ENCODE measurements at places on chromosomes 12 and 14.

GRCh38 chr14:46250113-46250703 lies 401.4 kb downstream of the RPL10L start:
- DNase-seq, result no peak

- DNase-seq, result no peak
Observed at GRCh38 chr12:47769234-47770085, 3.6 kb upstream of the SLC48A1 start.

DNA sequence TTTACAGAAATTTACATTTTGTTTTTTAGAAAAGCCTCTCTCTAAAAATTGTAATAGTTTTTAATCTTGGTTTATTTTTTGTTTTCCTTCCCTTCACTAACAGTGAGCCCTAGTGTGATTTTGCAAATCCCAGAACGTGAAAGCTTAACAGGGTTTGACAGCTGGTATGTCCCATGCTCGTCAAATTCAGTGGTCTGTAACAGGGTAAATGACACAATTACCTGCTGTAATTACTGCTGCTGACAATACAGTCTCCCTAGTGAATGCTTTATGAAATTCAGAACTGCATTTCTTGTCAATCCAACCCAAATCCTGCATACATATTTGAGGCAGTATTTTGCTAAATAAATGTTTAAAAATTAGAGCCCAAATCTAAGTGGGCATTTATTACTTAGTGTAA lies 249.2 kb downstream of the NELL2 start:
- DNase-seq, result no peak

GRCh38 chr12:85923767-85924331 lies 49.8 kb downstream of the NTS start:
- DNase-seq, result no peak

GRCh38 chr14:90354551-90355298 lies 23.0 kb upstream of the NRDE2 start:
- no peak for DNase-seq

DNA sequence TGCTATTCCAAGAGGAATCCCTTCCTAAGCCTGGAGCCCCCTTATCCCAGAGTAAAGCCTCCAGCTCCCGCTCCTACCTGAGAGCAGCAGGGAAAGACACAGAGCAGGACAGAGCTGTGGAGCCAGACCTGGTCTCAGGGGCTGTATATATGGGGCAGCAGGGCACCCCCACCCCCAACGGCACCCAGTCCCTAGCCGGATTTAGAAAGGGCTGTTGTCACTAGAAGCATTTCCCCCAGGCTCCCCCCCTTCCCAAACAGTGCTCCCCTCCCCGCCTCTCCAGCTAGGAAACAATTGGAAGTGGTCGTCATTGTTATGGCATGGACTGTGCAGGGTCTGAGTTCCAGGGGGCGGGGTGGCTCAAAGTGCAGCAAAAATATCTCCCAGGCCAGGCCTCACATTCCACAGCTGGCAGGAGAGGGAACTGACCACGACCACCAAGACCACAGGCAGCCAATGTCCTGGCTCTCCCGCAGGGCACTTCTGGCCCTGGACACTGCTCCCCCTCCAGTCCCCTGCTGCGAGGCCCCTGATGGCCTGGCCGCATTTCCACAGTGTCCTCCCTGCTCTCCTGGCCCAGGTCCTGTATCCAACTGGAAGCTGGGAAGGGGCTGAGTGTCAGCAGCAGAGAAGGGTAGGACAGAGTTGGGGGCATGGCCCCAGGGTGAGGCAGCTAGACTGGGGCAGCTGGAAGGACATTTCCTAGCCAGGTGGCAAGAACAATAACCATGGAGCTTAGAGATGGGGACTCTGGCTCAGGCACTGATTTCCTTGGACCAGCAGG lies at the start of gene MYH7:
Gene MYH7 (minus strand): TSS at position 118 of the 784 bp plus-strand sequence. CDS start 1,928 bp downstream, outside the sequence.
- DNase-seq, result no peak

GRCh38 chr14:95314609-95315008 lies 5.1 kb downstream of the CLMN start:
- DNase-seq, result no peak

DNA sequence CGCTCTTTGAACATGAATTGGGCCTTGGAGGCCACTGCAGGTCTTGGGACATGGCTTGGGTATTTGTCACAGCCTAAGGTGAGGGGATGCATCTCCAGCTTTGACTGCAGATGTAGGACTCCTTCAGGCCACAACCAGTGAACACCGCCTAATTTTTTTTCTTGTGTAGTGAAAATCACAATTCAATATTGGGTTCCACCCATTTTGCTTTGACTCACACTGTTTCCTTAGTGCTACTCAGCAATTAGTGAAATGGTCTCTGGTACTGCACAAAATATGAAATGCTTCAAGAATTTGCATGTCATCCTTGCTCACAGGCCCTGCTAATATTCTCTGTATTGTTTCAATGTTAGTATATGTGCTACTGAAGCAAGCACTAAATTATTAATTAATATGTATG lies 12.5 kb downstream of the TMEM253 start:
- DNase-seq, result no peak

DNA sequence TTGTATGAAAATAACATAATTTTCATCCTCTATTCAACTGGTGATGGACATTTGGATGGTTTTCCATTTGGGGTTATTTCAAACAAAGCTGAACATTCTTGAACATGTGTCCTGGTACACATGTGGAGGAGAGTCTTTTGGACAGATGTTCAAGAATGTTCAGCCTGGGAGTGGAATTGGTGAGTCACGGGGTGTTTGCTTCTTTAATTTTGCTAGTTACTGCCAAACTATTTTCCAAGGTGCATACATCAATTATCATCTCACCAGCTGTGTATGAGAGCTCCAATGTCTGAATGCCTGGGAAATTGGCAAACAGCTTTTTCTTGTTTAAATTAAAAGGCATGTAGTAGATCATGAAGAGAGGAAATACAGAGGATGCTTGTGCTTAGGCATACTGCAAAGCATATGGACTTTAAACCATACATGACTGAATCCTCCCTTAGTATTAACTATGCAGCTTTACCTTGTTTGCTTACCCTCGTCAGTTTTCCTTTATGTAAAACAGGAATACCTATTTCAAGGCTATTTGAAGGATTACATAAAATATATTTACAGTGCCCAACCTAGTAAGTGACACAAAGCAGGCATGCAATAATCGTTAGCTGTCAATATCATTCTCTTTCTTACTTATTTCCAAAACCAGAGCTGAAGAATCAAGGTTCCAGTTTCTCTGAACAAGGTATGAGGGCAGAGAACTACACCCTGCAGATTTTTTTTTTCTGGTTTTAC lies 152.1 kb downstream of the ITPR2 start:
- DNase-seq, result no peak
